ENCODE measurements at places on chromosomes 3 and 15.

GRCh38 chr3:152205097-152205593, 63.6 kb upstream of the MBNL1 start:
- DNase-seq, result no peak

GRCh38 chr3:140238646-140239314, 303.8 kb downstream of the CLSTN2 start:
- no peak for DNase-seq

- DNase-seq, result no peak
Measured at GRCh38 chr15:58298879-58299850, 132.6 kb upstream of the LIPC start.

- DNase-seq, result no peak
Measured at GRCh38 chr15:42182328-42182886, 25.7 kb downstream of the VPS39 start.

- DNase-seq, result no peak
Measured at GRCh38 chr3:57224856-57225255, 2.7 kb upstream of the APPL1 start.

DNA sequence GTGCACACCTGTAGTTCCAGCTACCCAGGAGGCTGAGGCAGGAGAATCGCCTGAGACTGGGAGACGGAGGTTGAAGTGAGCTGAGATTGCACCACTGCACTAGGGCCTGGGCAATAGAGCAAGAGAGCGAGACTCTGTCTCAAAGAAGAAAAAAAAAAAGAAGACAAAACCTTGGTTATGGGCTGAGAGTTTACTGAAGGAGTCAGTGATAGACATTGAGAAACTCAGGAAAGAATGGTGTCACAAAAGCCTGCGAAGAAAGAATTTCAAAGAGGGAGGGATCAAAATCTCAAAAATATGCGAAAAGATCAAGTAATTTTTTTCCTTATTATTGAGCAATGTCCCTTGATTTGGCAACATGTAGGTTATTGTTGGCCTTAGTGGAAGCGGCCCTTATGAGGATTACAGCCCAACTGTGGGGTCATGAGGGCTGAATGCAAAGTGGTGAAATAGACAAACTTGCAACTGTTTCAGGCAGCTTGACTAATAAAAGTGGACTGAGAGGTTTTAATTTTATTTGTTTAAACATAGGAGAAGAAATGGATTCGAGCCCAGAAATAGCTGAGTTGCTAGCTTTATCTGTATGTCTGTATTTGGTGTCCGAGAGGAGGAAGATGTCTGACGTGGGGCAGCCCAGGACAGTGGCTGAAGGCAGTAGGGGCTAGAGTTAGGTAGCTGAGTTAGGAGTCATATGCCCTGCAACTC, 18.8 kb upstream of the CELF6 start:
- no peak for DNase-seq

- no peak for DNase-seq
Measured at GRCh38 chr15:83843471-83843871, 189.5 kb downstream of the ADAMTSL3 start.
